COLO829 (cell line): ENCODE measurements at places on chromosomes 5 and 9.
A peak's percentile ranks its signal among the peaks of the same experiment; 100 is the strongest.

DNA sequence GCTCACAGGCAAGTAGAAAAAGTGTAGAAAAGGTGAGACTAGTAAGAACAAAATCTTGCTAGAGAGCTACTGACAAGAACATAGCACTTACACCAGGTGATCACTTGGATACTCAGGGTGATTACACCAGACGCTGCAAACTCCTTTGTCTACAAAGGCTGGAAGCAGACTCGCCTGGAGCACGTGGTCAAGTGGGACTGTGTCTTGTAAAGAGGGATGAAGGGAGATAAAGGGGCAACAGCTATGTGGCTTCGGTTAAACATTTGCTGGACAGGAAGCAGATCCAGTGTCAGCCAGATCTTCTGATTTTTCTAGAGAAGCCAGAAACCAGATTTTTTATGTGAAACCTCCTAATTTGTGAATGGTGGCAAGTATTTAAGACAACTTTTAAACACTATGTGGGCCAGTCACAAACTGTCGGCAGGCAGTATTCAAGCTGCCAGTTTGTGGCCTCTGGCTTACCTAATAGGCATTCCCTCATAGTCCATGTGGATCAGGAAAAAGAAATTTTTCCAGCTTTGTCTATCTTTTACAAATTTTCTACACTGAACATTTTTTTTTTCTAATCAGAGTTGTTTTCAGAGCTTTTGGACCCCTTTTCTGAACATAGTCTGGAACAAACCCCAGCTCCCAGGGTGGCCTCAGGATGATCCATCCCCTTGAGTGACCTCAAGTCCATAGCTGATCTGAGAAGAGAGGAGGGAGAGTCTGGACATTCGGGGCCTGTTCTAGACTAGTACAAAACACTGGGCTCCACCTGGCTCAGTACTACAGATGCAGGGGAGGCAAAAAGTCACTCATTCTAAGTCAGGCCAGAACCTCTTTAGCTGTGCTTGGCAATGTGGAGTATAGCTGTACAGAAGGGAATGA lies 262.9 kb downstream of the ARRDC3 start:
- DNase-seq: no peak

DNA sequence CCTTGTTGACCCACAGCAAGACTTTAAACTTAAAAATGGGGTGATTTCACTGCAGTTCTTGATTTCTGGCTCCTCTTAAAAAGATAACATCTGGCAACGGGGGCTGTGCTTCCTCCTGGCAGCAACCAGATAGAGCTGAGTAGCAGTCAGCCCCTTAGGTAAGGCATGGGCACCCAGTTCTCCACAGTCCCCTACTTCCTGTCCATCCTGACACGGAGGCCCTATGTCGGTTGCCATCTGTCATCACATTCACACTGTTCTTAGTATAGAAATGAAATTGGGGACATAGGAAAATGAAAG lies 11.7 kb downstream of the CD74 start:
- DNase-seq: no peak

DNA sequence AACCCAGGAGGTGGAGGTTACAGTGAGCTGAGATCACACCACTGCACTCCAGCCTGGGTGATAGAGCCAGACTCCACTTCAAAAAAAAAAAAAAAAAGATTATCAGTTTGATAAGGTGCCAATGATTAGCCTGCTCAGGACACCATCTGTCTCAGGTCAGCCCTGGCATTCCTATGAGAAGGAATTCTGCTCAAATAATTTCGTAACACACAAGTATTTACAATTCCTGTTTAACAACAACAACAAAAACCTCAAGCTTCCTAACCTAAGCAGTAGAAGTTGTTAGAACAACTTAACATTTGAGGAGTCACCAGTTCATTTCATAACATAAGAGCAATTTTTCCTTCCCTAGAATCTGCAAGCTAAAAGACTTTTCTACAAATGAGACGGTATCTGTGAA lies 85.0 kb downstream of the LHFPL2 start:
- no peak for DNase-seq

DNA sequence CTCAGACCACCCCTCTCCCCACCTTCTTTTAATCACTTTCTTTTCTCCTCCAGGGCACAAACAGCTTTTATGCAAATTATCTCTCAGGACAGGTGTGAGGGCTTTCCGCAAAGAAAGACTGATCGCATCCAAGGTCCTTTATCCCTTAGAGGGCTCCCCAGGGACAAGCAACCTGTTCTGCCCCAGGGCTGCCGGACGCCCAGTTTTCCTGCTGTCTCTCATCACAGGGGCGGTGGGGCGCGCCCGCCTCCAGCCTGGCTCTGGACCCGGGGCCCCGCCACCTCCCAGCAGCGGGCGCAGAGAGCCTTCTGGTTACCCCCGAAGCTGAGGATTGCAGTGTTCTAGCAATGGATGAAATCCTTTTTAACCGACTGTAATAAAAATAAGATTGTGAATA lies 266.1 kb downstream of the CWC27 start:
- DNase-seq: no peak

- no peak for DNase-seq
Observed at GRCh38 chr5:860506-861150, 9.8 kb upstream of the ZDHHC11 start.

DNA sequence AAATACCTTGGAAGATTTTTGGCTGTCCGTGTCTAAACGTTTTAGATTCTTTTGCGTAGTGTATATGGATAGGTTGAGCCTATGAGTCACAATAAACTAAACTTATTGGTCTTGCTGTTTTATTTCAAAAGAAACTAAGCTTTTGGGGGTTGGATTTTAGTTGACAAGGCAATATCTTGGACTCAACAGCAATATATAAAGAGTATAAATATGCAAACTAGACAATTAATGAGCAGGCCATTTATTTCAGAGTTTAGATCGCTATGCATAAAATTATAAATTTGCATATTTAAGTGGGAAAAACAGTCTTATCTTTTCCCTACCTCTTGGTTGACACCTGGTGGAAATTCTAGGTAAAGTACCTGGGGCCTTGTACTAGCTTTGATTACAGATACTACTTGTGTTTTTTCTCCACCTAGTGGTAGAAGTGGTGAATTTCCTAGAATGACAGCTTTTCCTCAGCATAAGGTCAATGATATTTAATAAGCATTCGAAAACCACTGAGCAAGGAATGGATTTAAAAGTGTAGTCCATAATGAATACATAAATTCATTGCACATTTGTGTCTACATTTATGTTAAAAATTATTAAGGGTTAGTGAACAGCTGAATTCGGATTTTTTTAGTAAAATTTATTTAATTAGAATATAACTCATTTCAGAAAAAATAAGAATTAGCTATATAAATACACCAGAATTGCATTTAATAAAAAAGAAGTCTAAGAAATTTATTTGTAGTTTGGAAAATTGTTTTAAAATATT lies 1.7 kb upstream of the ARRDC3 start:
- DNase-seq: peak; percentile 66

- DNase-seq: no peak
Observed at GRCh38 chr5:98907951-98908350, 20.9 kb downstream of the CHD1 start.

DNA sequence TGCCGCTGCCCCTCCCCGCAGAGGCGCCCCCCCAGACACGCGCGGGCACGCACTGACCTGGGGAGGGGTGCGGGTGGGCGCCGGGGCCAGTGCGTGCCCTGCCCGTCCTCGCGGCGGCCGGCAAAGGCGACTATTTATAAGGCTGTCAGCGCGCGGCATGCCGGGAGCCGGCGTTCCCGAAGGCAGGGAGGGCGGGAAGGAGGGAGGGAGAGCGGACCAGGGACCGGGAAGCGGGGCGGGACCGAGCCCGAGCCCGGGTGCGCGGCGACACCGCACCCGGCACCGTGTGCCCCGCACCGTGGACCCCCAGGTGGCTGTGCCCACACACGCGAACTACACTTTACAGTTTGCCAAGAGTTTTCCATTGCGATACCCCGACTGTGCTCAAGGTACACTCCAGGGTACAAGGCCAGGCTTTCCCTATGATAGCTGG lies at the start of gene AK1:
TSS of gene AK1 (minus strand) at position 110 of the 433 bp plus-strand sequence. CDS start 3,058 bp downstream, outside the sequence.
- DNase-seq: no peak

DNA sequence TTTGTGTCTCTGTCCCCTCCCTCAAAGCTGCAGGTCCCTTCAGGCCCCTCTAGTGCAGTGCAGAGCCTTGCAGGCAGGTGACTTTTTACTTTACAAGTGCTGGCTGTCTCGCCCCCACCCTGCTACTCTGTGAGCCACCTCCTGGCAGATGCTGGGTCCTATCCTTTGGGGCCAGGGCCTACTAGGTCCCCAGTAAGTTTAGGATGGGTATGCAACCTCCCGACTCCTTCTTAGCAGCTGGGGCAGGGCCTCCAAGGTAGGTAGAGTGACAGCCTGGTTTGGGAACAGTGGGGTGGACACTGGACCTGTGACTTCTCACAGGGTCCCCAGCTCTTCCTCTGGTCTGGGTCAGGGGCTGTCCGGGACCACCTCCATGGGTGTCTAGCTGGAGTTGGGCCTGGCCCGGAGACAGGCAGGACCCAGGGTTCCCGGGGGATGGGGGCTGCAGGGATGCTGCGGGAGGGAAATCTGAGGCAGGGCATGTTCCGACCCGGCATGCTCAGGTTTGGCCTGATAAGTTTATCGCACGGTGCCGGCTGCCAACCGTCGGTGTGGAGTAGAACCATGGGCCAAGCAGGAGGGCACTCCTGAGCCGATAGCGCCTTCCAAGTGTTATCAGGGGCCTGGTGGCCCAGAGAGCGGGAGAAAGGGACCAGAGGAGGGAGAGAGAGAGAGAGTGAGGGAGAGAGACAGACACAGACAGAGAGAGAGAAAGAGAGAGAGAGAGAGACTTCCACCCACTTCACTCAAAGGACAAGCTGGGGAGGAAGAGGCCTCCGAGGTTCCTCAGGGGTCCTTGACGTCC lies 20.5 kb downstream of the GFI1B start:
- DNase-seq: no peak

DNA sequence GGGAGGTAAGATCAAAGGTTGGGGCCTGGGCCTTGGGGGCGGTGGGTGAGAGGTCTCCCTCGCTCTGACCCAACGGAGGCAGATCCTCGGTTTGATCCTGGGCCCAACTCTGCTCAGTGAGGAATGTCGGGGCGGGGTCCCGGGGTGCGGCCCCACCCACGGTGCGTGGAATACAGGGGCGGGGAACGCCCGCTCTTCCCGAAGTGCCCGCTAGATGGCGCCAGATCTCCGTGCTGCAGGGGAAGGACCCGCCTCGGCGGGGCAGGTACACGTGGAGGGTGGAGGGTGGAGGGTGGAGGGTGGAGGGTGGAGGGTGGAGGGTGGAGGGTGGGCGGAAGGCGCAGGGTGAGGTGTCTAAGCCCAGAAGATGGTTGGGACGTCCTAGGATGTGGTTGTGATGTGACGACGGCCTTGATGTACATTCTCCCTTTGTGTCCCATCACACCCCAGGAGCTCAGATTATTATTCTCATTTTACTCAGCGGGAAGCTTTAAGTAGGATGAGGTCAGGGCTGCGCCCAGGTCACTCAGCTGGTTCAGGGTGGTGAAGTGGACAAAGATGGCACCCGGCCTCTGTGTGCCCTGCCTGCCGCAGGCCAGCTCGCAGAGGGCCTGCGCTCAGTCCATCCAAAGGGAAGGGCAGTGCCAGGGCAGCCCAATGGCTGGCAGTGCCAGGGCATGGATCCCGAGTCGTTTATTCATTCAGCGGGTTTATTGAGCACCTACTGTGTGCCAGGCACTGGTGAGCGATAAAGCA lies 9.4 kb upstream of the RPS14 start:
- DNase-seq: no peak
